ENCODE measurements at places on chromosomes 5 and 9.

- no peak for DNase-seq
Measured at GRCh38 chr5:94153736-94154450, 412.5 kb upstream of the POU5F2 start.

- DNase-seq, result peak; percentile 89
Measured at GRCh38 chr5:159262859-159263568, at the start of gene UBLCP1. Gene UBLCP1, plus strand, starts transcription at chr5:159263290. Its CDS starts 5,626 bp downstream, at chr5:159268916.

DNA sequence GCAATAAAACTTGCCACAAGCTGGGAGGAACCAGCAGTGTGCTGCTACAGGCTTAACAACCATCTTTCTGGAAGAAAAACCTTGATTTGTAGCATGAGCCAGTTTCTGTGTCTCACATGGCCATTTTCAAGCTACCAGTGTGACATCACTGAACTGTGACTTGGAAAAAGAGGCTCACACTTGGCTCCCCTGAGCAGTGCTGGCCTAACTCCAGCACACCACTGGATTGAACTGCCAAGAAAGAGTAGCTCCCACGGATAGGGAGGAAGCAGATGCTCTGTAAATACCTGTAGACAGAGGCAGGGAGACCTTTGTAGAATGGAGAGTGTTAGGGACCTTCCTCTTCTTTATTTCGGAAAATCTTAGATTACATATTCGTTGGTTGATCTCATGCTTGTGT, 197.9 kb downstream of the SH3GL2 start:
- no peak for DNase-seq

DNA sequence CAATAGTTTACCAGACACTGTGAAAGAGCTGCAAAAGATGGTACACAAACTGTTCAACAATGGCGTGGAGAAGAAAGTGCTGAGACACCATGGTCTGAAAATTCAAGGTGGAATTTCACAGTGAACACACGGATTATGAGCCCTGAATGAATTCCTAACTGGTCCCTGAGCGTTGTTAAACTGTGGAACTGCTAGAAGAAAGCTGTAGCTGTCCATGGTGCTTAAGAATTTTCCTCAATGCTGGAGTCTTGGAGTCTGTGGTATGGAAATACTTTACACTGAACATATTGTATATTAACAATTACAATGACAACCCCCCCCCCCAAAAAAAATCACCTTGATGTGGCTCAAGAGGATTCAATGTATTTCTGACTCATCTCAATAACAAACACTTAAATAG, 68.5 kb downstream of the SLC24A2 start:
- DNase-seq, result peak; percentile 4

DNA sequence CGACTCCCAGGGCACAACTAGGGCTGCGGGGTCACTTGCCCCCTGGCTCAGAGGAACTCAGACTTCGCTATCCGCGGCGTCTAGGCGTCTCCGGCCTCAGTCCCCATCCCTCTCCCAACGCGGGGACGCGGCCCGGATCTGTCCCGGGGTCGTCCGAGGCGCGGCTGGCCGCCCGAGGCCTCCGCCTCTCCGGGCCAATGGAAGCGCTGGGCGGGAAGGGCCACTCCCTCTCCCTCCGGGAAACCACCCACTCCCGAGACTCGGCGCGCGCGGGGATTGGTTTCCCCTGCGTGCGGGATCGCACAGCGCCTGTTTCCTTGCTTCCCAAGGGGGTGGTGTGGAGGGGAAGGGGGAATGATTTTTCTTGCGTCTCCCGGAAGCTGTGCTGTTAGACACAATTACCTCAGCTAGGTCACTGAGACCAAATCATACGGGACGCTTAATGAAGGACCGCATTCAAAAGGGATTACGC, 38.3 kb downstream of the NR2F1 start:
- peak; percentile 58 for DNase-seq

DNA sequence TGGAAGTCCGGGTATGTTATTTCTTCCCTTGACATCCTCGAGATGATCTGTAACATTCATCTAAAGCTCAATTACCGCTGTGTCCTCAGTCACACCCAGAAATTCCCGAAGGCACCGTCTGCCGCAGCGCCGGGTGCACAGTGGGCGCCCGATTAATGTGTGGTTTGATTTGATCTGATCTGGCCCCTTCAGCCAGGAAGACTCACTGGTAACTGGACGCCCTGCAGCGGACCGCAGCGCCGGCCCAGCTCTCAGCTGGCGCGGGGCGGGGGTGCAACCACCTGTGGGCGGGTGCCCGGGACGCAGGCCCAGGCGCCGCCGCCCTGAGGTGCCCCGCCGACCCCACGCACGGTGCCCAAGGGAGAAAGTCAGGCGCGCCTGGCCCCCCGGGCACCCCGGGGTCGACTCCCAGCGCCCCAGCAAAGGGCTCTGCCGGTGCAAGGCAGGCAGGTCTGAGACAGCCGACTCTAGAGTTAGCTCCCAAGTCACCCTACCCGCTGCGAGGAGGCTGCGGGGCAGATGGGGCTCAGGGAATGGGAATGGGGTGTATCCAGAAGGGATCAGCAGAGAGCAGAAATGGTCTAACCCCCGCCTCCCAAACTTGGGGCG, 1.7 kb downstream of the EPB41L4B start:
- DNase-seq, result no peak

- no peak for DNase-seq
Measured at GRCh38 chr5:73851471-73852181, 225.6 kb downstream of the ARHGEF28 start.

- peak; percentile 1 for DNase-seq
Measured at GRCh38 chr5:102153003-102153759, 142.9 kb downstream of the SLCO4C1 start.

- DNase-seq, result no peak
Measured at GRCh38 chr9:113653746-113654604, 190.4 kb downstream of the RGS3 start.

DNA sequence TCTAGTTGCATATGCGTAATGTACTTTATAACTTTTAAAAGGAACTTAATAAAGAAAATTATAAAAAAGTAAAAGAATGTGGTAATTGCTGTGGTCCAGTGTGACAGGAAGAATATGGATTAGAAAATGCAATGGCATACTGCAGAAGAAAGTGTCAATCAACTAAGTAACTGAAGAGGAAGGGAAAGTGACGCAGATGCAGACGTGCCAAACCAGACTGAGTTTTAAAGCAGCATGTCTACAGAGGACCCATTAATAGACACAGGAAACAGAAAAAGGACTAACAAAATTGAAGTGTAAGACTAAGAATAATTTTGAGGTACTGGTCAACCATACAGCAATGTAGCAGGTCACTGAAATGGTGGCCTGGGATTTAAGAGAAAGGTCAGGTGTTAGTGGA, 73.3 kb downstream of the DPYSL3 start:
- no peak for DNase-seq

DNA sequence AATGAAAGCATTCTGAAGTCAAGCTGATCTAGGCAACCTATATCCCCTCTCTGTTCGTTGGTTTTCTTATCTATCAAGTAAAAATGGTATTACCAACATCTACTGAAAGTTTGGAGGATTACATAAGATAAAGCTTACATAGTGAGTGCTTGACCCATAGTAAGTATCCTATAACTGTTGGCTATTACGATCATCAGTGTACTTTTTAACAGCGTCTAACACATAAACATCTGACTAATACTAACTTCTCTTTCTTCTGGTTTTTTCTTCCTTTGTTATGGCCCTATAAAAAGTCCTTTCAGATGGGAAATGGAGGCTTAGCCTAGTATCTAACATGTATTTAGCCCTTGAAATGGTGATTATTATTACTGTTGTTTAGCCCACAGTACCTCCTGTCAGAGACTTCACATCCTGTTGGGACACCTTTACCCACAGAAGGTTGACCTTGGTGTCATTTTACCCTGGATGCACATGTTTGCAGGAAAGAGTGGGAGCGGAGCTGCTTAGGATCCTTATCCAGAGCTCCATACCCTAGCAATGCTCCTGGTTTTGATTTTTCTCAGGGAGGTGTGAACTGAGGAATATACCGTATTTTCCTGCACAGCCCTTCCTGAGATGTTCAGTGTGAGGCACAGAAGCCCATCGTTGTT, 6.0 kb downstream of the INSYN2B start:
- no peak for DNase-seq

DNA sequence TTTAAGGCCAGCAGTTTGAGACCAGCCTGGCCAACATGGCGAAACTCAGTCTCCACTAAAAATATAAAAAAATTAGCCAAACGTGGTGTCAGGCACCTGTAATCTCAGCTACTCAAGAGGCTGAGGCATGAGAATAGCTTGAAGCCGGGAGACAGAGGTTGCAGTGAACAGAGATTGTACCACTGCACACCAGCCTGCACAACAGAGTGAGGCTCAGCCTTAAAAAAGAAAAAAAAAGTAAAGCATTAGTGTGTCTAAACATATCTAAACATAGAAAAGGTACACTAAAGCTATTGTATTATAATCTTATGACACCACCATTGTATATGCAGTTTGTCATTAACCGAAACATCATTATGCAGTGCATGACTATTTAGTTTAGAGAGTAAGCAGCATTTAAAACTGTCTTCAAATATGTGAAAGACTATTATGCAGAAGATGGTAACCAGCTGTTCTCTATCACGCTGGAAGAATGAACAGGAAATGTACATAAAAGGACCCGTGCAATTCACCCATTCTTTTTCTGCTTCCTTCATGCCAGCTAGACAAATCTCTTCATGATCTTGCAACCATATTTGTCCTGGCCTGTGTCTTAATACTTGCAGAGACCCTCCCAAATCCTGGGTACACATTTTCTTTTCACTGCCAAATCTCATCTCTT, 58.6 kb downstream of the ITGA1 start:
- DNase-seq, result no peak
